ENCODE measurements at places on chromosomes 6 and 20.
A peak's percentile ranks its signal among the peaks of the same experiment; 100 is the strongest.

- no peak for DNase-seq
Measured at GRCh38 chr6:74333406-74333805, 637.4 kb downstream of the CD109 start.

GRCh38 chr6:125804264-125804663 is 13.5 kb downstream of the NCOA7 start:
- DNase-seq, result no peak

DNA sequence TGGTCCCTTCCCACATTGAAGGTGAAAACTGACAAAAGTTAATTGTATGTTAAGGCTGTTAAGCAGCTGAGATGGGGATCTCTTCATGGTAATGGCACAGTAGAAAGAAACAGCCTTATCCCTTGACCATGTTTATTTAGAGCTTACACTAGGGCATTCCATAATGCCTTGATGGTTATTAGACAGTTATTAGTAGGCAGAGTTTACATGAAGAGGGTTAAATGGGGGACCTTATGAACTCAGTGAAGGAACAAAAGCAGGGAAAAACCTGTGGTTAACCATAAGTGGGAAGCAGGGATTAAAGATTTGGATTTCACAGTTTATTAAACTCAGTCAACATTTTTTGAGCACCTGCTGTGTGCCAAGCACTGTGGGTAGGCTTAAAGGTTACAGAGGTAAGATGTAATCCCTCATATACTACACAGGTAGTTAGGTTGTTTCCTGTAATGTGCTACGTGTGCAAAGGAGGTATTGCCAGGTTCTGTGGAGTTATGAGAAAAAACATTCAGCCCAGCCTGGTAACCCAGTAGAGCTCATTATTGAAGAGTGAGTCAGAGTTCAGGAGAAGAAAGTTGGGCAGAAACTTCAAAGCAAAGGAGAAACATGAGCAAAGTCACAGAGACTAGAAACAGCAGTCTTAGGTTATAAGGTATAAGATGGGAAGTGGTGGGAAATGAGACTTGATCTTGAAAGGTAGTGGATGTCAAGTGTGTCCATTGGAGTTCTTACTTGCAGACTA is 32.3 kb upstream of the GNRH2 start:
- DNase-seq, result no peak

DNA sequence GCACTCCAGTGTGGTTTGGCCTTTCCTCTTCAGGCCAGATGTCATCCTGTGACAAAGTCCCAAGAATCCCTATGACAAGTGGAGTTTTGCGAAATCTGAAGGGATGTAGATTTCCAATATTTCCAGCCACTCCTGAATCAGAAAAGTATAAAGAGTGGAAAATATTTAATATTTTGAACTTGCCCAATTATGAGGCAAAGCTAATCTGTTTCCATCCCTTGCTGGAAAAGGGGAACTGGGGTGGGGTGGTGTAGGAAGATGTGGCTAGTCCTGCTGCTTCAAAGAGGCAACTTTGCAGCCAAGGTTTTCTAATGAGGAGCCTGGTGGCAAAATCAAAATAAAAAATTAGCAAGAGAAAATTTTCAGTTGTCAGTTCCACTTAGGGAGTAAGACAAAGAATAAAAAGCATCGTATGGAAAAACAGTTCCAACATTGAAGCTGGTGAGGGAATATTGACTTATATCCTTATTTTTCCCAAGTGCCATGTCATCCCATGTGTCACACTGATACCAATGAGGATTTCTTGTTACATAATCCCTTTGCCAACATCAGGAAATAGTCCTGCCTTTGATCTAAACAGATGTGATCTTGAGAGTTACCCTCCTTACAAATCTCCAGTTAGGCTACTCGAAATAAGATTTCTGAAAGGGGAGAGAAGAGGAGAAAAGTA is 480.0 kb upstream of the JARID2 start:
- no peak for DNase-seq

- DNase-seq, result no peak
Measured at GRCh38 chr20:39861381-39861780, 827.7 kb downstream of the MAFB start.

GRCh38 chr6:119581220-119581619 is 231.7 kb upstream of the MAN1A1 start:
- no peak for DNase-seq

GRCh38 chr6:28511628-28512300 is 3.8 kb downstream of the GPX6 start:
- DNase-seq, result no peak

DNA sequence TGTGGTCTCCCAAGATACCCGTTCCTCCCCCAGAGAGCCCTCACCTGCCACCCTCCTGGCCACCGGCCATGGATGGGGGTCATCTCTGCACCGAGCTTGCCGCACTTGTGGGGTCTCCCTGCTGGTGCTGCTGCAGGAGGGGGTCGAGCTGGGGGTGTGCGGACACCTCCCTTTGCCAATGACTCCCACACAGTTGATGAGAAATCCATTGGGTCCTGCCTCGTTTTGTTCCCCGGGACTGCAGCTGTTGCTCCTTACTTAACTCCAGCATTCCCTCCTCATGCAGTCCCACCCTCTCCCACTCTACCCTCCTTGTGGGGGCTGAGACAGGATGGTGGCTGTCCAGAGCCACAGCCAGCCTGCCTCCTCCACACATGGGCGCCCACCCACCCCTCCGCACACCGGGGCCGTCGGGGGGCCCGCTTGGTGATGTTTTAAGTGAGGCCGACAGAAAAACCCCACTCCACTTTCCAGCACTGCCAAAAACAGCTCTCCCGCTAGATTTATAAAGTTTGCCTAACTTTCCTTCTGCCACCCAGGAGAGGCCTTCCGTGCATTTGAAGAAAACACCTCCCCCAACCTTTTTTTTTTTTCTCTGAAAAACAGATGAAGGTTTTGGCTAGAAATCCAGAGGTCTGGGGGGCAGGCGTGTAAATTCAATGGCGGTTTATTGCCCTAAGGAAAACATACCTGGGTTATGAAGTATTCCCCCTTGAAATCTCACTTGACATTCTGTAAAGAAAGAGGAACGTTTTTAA is 53.5 kb upstream of the APCDD1L start:
- DNase-seq, result no peak

- DNase-seq, result no peak
Measured at GRCh38 chr20:39862470-39862891, 826.6 kb downstream of the MAFB start.

GRCh38 chr6:157867981-157868380 is 44.9 kb downstream of the SNX9 start:
- no peak for DNase-seq

DNA sequence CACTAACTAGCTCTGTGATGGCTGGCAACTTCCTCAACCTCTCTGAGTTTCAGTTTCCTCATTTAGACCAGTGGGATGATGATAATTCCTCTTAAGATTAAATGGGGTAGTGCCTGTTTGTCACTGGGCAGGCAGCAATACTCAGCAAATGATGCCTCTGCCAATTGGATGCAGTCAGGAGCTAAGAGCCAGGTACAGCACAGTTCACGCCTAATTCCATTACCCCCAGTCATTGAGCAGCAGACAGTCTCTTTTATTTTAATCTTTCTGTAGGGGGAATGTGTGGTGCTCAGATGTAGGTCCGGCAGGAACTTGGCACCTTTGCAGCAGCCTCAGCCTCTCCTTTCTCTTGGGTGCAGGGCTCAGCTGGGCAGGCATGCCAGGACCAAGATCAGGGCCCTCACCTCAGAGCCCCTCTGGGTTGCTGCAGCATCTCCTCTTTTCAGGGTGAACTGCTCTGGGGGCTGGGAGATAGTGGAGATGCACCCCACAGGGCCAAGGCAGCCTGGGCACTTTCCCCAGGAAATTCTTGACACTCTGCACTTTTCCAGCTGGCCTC is 243.8 kb downstream of the LRFN2 start:
- DNase-seq, result no peak

DNA sequence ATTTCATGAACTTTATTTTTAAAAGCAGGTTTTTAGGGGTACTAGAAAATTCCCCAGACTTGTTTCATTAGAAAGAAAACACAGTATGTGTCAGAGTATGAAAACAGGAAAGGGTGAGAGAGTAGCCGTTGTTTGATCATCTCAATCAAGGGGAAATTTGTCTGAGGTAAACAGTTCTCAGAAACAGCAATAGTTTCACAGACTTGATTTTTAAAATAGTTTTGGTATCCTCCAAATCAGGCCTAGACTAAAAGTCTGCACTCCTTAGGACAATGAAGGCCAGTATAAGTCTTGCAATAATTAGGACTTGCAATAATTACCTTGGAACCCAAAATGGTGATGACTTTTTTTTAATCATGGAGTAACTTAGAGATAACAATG is 176.6 kb upstream of the TAB2 start:
- no peak for DNase-seq

GRCh38 chr6:33761922-33762629 is 15.4 kb upstream of the IP6K3 start:
- DNase-seq, result peak; percentile 13

DNA sequence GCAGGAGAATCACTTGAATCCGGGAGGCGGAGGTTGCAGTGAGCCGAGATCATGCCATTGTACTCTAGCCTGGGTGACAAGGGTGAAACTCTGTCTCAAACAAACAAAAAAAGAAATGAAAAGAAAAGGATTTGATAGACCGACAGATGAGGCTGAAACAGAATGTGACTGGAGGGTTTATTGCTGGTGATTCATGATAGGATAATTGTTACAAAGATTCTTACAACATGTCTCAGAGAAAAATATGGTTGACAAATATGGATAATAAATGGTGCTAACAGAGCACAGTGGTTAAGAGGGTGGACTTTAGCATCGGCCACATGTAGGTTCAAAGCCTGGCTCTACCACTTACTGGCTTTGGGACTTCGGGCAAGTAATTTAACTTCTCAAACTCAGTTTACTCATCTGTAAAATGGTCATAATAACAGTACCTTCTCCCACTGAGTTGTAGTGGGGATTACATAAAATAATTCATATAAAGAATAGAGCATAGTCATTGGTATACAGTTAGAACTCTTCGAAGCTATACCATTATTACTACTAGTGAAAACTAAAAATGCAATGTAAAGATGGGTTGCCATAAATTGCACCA is 131.9 kb downstream of the MAP3K7 start:
- no peak for DNase-seq

- no peak for DNase-seq
Measured at GRCh38 chr20:10113746-10114145, 79.0 kb downstream of the ANKEF1 start.

DNA sequence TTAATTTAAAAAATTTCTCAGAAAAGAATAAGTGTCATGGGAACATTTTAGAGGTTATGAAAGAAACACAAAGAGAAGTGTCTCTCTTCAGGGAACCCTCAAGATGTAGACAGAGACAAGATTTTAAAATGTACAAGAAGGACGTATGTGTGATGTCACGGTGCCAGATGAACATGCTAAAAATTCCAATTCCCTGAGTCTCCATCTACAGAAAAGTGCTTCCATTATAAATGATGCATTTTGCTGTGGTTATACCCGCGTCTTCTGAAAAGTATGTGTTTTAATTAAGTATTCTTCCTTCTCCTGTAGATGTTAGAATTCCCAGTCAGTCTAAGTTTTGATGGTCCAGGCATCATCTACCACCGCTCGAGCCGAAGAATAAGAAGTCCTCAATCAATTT is 489.1 kb downstream of the PREX1 start:
- no peak for DNase-seq

DNA sequence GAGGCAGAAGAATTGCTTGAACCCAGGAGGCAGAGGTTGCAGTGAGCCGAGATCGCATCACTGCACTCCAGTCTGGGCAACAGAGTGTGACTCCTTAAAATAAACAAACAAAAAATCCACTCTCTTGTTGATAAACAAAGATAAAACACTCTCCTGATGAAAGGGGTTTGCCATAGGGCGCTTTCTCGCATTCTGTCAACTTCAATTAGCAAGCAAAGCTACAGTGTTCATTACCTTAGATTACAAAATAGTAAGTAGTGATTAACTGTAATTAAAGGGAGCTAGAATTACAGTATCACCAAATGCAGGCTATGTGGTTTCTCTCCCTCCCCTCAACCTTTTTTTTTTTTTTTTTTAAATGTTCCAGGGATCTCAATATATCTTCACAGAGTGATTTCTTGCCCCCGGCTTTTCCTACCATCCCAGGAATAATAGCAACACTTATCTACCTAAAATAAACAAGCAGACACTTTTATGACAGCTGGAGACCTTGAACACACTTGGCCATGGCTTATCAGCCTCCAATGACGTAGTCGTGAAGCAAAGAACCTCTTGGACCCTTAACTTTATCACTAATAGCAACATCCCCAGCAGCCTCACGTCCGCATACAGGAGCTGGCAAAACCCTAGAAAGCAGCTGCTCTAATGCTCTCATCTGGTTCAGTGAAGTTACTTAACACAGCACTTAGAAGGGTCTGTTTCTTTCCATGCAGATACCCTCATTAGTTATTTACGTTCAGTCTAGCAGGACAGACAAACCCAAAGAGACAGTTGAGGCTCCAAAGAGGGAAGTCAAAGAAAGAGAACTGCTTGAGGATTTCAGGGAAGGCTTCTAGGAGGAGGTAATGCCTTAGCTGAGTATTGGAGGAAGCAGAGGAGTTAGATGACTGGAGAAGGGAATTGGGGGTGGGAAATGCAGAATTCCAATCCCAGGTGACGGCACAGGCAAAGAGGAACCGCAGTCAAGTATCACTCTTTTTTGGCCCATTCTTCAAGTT is 37.9 kb upstream of the NEDD9 start:
- no peak for DNase-seq

- no peak for DNase-seq
Measured at GRCh38 chr6:20334334-20334733, 67.3 kb upstream of the E2F3 start.

DNA sequence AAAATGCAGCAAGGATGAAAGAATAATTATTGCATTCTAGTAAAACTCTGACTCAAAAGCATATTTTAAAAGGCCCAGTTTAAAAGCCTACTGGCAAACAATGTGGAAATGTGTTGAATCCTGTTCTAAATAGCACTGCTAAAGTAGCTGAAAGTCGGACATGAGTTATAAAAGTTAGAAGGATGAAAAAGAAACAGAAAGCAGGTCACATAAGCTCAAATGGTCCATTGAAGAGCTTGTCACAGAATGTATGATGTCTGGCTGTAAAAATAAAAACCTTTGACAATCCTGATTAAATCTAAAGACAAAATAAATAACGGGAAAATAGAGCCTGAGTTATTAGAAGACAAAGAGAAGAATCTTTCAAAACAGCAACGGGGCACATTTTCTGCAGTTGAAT is 218.6 kb upstream of the UFL1 start:
- no peak for DNase-seq

Data from stimulated activated CD4-positive, alpha-beta T cell treated with anti-CD3 and anti-CD28 coated beads, Interleukin-2, amount 100 ng/mL, for 4 hours (primary cell).